NCI-H524 (cell line): ENCODE measurements at places on chromosomes 1 and 21.

DNA sequence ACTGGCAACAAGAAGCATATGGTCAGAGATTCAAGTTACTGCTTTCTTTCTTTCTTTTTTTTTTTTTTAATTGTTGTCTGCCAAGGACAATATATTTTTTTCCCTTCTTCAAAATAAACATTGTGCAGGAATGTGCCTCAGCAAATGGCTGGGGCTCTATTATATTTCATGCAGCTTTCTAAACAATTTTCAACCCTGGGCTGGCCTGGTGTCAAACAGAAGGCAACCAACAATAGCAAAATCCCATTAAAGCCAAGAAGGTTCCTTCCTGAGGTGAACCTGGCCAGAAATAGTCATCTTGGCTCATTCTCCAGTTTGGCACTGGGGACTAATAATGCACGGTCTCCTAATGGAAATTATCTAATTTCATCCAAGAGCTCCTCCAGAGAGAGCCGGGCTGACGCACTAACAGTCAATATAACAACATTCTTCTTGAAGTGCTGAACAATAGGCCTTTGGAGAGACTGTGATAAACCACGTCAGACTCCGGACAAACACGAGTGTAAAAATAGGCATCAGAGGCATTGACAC lies 35.7 kb upstream of the HLX start:
- DNase-seq: no peak

DNA sequence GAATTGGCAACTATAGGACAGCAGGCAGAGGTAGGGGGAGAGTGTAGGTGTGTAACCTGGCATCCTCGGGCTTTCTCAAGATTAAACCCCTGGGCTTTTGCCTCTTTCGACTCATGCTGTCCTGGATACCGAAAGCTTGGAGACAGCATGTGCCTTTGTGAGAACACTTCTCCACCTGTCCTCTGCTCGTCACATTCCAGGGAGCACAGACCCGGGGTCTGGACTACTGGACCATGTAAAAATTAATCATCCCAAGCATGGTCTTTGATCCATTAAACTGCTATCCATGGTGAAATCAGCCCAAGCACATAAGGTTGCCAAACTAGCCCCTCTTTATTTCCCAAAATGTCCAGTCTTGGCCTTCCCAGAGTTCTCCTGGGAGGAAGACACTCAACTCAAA lies 9.0 kb upstream of the RNF186 start:
- DNase-seq: no peak

DNA sequence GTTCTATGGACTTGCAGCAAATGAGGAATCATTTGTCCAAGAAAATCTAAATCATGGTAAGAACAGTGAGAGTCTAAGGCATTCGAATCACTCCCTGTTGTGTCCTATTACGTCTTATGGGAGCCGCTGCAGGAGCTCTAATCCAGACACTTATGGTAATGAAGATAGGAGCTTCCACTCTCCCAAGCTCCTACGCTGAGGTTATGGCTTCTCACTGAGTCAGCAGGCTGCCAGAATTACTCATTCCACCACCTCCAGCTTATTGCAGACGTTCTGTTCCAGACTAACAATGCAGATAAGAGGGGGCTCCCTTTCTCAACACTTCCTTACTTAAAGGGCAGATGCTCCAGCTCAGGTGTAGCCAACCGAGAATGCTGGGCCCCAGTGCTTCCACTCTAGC lies 212.6 kb downstream of the GREM2 start:
- DNase-seq: no peak

DNA sequence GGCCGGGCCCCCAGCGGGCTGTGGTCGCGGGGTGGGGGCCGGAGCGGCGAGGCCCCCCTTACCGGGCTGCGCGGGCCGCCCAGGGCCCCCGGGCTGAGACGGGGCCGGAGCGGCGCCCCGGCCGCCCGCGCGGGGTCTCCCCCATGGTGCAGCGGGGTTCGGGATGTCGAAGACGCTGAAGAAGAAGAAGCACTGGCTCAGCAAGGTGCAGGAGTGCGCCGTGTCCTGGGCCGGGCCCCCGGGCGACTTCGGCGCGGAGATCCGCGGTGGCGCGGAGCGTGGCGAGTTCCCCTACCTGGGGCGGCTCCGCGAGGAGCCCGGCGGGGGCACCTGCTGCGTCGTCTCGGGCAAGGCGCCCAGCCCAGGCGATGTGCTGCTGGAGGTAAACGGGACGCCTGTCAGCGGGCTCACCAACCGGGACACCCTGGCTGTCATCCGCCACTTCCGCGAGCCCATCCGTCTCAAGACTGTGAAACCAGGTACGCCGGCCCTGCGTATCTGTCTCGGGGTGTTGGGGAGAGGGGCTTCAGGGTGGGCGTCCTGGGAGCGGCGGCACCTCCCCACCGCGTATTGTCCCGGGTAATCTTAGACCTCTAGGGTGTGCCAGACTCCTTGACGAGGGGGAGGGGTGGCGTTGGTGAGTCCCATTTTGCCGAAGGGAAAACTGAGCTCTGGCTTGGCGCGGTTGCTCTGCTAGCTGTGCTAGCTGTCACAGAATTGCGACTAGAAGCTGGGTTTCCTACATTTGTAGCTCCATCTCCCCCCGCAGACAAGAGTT lies 745 bp downstream of the MAGI3 start:
- peak; percentile 12 for DNase-seq

DNA sequence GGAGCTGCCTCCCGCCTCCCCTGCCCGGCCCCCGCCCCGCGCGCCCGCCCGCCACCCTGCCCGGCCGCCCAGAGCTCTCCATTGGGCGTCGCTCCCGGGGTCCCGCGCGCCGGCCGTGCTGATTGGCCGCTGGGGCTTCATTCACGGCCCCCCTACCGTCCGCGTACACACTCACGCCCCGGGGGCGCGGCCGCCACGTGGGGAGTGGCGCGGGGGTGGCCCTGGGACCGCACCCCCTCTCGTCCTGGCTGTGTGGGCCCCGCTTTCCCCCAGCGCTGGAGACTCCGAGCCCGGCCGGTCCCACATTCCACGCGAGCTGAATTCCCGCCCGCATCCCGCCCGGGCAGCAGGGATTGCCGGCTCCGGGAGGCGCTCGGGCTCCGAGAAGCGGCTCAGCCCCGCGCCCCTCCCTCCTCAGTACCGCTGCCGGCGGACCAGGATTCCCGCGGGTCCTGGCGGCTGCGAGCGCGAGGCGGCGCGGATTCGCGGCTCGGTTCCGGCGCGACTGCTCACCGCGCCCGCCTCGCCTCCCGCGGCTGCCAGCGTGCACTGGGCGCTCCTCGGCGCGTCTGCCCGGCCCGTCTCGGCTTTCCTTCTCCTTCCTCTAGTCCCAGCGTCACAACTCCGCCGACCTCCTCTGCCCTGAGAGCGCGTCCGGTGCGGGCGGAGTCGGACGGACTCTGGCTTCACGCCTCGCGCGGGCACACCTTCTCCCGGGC lies 450 bp upstream of the POU3F1 start:
- DNase-seq: peak; percentile 81

- DNase-seq: no peak
Observed at GRCh38 chr1:205782627-205783432, 7.5 kb upstream of the RAB29 start.

- no peak for DNase-seq
Observed at GRCh38 chr1:234597894-234598293, 12.1 kb downstream of the IRF2BP2 start.

- DNase-seq: no peak
Observed at GRCh38 chr1:218346391-218347204, 1.5 kb downstream of the TGFB2 start.

- no peak for DNase-seq
Observed at GRCh38 chr1:203214871-203215270, 14.6 kb downstream of the CHIT1 start.

- DNase-seq: no peak
Observed at GRCh38 chr21:45994086-45994661, 12.6 kb downstream of the COL6A1 start.

- no peak for DNase-seq
Observed at GRCh38 chr21:15414057-15414456, 315.7 kb upstream of the USP25 start.

GRCh38 chr21:31329456-31330143 lies 14.5 kb downstream of the TIAM1 start:
- no peak for DNase-seq

DNA sequence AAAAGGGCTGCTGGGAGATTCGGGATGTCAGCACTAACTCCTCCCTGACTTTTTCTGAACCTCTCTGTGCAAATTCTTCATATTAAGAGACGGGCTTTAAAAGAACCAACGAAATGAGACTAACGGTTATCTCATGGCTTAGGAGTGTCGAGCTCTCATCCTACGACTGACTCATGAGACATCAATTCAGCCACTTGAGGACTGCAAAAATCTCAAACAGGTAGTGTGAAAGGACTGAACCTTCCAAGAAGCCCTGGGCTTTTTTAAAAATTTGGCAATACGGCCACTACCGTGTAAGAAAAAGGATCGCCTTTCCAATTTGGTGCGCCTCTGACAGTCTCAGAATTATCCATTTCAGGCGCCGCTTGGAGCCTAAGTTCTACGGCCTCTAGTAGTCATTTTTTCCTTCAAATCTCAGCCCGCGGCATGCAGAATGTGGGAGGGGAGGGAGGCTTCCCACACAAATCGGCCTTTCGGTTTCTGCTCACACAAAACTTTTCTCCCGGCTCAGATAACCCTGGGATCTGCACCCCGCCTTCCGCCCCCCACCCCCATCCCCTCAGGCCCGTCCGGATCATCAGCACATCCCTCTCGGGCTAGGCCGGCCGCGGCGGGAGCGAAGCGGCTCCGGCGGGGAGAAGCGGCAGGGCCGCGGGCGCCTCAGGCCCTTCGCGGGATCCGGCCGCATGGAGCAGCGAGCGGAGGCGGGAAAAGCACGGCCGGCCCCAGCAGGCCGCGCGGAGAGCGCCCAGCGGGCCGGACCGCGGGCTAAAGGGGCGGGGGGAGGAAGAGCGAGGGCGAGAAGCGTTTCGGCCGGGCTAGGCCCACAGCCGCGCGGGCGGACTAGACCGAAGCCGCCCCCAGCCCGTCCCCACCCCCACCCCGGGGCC lies 618 bp downstream of the HNRNPR start:
- DNase-seq: peak; percentile 40

- no peak for DNase-seq
Observed at GRCh38 chr1:185526344-185527307, 207.6 kb upstream of the HMCN1 start.

GRCh38 chr1:91795591-91796389 lies 90.2 kb downstream of the TGFBR3 start:
- no peak for DNase-seq

DNA sequence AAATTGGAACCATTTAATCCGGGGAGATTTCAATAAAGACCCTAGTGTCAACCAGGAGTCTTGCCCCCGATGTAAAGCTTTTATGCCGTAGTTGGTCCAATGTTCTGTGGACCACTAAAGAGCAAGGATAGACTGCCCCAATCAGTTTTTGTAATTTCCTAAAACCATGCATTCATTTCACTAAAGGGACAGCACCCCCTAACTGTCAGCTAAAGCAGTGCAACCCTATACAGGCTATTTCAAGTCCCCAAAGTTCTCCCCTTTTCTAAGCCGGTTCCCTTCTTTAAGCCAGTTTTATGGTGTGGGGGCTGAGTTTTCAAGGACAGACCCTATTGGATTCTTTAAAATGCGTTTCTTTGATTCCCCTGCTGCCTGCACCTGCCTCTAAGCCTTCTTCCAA lies 12.7 kb upstream of the PDPN start:
- no peak for DNase-seq

DNA sequence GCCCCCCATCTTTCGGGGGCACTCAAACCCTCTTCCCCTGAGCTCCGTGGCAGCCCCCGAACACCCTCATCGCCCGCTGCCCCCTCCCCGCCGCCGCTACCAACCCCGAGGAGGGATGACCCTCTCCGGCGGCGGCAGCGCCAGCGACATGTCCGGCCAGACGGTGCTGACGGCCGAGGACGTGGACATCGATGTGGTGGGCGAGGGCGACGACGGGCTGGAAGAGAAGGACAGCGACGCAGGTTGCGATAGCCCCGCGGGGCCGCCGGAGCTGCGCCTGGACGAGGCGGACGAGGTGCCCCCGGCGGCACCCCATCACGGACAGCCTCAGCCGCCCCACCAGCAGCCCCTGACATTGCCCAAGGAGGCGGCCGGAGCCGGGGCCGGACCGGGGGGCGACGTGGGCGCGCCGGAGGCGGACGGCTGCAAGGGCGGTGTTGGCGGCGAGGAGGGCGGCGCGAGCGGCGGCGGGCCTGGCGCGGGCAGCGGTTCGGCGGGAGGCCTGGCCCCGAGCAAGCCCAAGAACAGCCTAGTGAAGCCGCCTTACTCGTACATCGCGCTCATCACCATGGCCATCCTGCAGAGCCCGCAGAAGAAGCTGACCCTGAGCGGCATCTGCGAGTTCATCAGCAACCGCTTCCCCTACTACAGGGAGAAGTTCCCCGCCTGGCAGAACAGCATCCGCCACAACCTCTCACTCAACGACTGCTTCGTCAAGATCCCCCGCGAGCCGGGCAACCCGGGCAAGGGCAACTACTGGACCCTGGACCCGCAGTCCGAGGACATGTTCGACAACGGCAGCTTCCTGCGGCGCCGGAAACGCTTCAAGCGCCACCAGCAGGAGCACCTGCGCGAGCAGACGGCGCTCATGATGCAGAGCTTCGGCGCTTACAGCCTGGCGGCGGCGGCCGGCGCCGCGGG lies 837 bp downstream of the FOXD3 start:
- DNase-seq: peak; percentile 63

- no peak for DNase-seq
Observed at GRCh38 chr1:165773324-165773965, 4.8 kb upstream of the TMCO1 start.

- DNase-seq: no peak
Observed at GRCh38 chr1:178232949-178233348, 139.0 kb downstream of the RASAL2 start.

DNA sequence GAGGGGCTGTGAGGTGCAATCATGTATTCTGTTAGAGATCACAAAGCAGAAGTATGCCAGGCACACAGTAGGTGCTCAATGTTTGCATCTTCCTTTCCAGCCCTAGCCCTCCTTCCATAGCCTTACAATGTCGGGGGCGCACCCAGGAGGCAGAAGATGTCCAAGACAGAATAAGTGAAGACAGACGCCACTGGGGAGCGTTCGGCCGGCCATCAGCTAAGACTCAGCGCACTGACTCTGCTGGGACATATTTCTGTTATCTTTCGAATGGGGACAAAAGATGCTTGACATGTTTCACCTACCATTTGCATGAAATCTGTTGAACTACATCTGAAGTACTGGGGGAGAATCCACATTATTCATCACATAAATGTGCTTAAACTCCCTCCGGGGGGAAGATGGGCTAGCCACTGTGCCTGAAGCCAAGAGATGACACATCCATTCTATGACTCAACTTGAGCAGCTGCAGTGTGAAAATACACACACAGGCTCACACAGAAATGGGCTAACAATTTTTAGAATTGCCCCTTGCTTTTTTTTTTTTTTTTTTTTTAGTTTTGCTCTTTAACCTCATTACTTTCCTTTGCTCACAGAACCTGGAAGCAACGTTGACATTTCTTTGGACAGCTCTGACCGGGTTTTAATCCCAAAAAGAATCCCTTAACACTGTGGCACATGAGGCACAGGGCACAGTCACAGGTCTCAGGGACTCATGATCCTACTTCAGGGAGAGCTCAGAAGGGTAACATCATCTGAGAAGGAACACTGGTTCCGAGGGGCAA lies 7.9 kb downstream of the TIAM1 start:
- DNase-seq: no peak

- DNase-seq: no peak
Observed at GRCh38 chr1:57578680-57579079, 154.8 kb upstream of the DAB1 start.
